Subcutaneous preadipocyte (primary cell): ENCODE measurements at places on chromosomes 6 and 20. TPM values are rescaled to one million over a fixed set of nuclear protein-coding genes. Genes with fewer than 3 reads are reported as not detected.

PAX1 gene
- not detected in 2 replicates for total RNA-seq

PRDM13 gene
- not detected in 2 replicates for total RNA-seq

BPIFB1 gene
- total RNA-seq: not detected in 2 replicates

FAM162B gene
- 0.73 and 3.7 TPM in 2 replicates for total RNA-seq

SRMS gene
- not detected in 2 replicates for total RNA-seq

RIMS4 gene
- total RNA-seq: not detected in 2 replicates

ZNF133 gene
- 11.1 and 17.3 TPM in 2 replicates for total RNA-seq

HLA-DPB1 gene
- 1.8 and 10.2 TPM in 2 replicates for total RNA-seq

TOMM34 gene
- 23.9 and 33.2 TPM in 2 replicates for total RNA-seq

NKAPL gene
- 0.73 and 1.6 TPM in 2 replicates for total RNA-seq

RNF144B gene
- total RNA-seq: 0.37 and 0.78 TPM in 2 replicates
